ENCODE measurements at places on chromosomes 3 and 15.
A peak's percentile ranks its signal among the peaks of the same experiment; 100 is the strongest.

- no peak for DNase-seq
These were observed 18.6 kb downstream of the SAMD7 start for GRCh38 chr3:169929830-169930519.

- no peak for DNase-seq
These were observed 230.2 kb downstream of the CPNE4 start for GRCh38 chr3:131804565-131805133.

DNA sequence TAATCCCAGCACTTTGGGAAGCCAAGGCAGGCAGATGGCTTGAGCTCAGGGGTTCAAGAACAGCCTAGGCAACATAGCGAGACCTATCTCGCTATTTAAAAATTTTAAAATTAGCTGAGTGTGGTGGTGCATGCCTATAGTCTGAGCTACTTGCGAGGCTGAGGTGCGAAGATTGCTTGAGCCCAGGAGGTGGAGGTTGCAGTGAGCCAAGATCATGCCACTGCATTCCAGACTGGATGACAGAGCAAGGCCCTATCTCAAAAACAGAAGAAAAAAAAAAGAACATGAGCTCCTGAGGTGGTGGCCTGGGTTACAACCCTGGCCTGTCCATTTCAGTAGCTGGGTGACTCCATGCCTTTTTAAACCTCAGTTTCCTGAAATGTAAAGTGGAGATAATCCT lies 7.2 kb downstream of the DNASE1L3 start:
- no peak for DNase-seq

DNA sequence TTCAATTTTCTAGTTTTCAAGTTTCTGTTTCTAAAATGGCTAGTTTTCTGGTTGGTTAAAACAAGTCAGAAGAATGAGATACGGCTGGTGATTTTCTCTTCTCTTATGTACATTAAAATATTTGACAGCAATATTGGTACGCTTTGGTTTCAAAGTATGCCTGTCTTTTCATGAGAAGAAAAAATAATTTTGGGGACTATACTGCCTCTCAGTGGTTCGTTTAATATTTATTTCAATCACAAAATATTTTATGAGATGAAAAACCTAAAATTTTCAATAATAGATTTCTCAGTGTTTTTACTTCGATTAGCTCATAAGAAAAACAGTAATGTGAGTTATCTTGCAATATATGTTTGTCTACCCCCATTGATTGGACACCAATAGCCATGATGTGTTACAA lies 72.8 kb upstream of the AADACL2 start:
- DNase-seq = no peak

DNA sequence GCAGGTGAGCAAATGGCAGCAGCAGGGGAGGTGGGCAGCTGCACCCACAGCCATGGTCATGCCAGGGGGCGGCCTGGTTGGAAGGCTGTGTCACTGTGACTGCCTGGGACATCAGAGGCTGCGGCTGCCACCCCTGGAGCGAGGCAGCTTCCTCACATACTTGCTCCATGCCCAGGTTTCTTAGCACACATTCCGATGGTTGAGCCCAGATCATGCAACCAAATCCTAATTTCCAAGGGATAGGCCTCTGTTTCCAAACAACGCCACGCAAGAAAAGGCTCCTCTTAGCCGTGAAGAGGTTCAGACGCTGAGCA lies 11.6 kb upstream of the NRROS start:
- no peak for DNase-seq

- peak; percentile 65 for DNase-seq
These were observed 59.7 kb downstream of the SEMA3G start for GRCh38 chr3:52385157-52385556.

DNA sequence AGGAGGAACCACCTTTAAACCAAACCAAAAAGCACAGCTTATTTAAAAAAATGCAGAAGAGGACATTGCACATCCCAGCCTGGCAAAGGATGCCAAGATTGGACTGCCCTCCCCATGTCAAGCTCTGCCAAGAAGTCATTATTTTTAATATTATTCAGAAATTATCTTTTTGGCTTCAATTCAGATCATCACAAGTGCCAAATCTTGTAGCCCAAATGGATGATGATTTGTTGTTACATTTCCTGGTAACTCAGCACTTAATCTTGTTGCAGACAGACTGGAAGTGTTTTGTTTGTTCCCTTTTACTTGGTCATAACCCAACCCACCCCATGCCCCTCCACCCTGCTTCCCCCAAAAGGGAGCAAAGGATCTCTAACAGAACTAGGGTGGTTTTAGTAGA lies 28.1 kb upstream of the LXN start:
- no peak for DNase-seq

DNA sequence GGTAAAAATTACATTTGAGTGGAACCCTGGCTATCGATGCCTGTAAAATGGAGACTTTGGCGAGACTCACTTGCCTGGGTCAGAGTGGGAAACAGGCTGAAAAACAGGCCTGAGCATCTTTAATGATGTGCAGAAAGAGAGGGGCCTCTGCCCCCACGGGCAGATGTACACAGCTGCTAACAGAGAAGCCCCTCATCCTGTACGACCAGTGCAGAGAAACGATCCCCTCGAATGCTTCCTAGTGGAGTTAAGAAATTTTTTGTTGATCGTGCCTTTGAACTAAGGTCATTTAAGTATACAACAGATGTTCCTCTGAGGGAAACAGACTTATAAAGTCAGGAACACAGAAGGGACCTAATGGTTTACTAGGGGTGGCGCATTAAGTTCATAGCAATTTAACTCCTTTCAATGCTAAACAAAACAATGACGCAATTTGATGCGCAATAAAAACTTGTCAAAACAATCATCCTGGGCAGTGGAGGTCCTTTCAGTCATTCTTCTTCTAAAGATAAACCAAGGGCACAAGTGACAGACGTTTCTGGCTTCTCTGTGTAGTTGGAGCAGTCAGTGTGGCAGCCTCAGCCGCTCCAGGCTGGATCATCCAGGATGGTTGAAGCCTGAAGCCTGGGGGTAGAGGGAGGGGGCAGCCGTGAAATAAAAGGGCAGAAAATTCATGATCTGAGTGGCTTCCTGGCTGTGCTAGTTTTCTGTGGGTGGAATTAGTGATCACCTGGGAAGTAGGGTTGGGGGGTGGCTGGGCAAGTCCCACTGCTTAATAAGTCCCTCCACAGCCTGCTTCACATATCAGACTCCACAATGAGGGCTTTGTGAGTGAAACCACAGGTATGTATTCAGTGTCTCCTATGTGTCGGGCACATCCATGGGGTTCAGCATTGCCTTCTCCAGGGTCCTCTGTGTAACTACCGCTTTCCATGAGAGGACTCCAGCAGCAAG lies 50.8 kb upstream of the MRPS22 start:
- peak; percentile 22 for DNase-seq

GRCh38 chr3:62987721-62988120 lies 112.5 kb upstream of the CADPS start:
- DNase-seq = no peak

- DNase-seq = no peak
These were observed 29.5 kb upstream of the TMEM115 start for GRCh38 chr3:50388720-50389413.

DNA sequence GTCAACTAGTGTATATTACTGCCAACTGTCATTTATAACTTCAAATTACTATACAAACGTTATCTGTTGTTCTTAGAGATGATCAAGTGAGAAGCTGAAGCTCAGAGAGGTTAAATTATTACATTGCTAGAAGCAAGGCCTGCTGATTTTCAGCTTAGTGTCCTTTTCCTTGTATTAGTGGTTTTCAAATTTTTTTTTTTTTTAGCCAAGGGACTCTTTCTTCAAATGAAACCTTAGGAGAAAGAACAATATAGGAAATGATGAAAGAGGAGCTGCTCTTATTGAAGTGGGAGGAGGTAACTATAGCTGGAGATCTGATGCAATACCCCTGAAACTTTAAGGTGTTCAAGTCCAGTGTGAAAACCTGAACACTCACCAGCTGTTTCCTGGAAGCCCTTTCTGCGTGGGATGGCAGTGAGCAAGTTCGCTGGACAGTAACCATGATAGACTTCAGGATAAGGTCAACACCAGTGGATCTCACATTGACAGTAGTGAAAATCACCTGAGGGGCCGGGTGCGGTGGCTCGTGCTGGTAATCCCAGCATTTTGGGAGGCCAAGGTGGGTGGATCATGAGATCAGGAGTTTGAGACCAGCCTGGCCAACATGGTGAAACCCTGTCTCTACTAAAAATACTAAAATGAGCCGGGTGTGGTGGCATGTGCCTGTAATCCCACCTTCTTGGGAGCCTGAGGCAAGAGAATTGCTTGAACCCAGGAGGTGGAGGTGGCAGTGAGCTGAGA lies 376.2 kb downstream of the EDEM1 start:
- no peak for DNase-seq

DNA sequence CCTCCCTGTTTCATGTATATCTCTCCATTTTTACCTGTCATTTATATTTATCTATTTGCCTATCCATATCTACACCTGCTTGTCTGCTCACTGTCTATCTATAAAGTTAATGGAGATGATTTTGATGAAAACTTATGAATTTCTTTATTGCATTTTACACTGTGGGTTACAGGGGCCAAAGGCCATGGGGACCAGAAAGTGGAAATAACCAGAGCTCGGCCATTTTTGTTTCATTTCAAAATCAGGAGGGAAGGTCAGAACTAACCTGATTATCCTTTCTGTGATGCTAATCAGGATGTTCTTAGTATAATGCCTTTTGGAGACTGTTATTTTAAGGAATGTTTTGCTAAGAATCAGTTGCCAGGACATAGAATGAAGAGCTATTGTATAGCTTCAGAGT lies 147.2 kb downstream of the LPP start:
- DNase-seq = no peak

All from HEK293T (cell line).